Fibroblast of mammary gland (primary cell): ENCODE measurements at places on chromosomes 16 and 17.

- no peak for DNase-seq
These were observed 12.0 kb downstream of the TBX21 start for GRCh38 chr17:47745037-47745380.

GRCh38 chr17:71791311-71791710 lies 329.5 kb upstream of the SOX9 start:
- no peak for DNase-seq

DNA sequence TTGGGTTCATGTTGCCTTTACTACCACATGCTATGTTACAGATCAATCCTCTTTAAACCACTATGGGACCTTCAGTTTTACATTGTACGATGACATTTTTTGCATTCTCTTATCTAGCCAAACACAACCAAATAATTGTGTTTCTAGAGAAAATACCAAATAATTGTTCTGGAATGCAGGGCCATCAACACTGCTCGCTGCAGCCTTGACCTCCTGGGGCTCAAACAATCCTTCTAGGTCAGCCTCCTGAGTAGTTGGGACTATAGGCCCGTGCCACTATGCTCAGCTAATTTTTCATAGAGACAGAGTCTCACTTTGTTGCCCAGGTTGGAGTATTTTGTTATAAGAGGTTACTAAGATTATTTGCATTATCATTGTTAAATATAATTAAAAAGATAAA lies 237.5 kb upstream of the PMFBP1 start:
- no peak for DNase-seq

DNA sequence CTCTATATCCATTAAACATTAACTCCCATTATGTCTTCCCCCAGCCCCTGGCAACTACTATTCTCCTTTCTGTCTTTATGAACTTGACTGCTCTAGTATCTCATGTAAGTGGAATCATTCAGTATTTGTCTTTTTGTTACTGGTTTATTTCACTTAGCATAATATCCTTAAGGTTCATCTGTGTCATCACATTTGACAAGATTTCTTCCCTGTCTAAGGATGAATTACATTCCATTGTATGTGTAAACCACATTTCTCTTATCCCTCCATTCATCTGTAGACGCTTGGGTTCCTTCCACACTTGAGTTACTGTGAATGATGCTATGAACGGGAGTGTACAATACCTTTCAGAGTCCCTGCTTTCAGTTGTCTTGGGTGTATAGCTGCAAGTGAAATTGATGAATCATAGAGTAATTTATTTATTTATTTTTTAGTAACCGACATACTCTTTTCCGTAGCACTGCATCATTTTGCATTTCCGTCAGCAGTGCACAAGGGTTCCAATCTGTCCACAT lies 399.7 kb upstream of the RBFOX1 start:
- DNase-seq: no peak

DNA sequence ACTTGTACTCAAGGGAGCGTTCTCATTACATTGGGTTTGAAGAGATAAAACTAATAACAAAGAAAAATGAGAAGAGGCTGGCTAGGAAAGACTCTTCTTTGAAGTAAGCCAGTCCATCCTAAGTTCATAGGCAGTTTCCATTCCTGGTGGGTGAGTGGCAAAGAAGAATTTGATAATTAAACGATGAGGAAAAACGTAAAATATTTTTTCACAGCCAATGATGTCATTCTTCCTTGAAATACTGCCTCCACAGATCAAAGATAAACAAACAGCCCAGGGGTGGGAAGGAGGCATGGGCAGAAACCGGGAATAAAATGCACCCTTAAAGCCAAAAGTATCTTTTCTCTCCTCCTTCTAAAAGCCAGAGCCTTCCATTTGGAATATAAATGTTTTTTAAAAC lies 346.6 kb downstream of the PMP22 start:
- DNase-seq: peak; percentile 29

- no peak for DNase-seq
These were observed 1.3 kb downstream of the C17orf99 start for GRCh38 chr17:78147315-78147998.

GRCh38 chr17:5352681-5353289 lies 66.7 kb downstream of the NUP88 start:
- DNase-seq: peak; percentile 6

GRCh38 chr17:5035315-5035714 lies at the start of gene SLC52A1:
TSS of gene SLC52A1 (minus strand) at chr17:5035426. CDS start at chr17:5034606, 820 bp downstream.
- DNase-seq: no peak

GRCh38 chr17:73896966-73897365 lies 252.7 kb upstream of the SDK2 start:
- DNase-seq: no peak

DNA sequence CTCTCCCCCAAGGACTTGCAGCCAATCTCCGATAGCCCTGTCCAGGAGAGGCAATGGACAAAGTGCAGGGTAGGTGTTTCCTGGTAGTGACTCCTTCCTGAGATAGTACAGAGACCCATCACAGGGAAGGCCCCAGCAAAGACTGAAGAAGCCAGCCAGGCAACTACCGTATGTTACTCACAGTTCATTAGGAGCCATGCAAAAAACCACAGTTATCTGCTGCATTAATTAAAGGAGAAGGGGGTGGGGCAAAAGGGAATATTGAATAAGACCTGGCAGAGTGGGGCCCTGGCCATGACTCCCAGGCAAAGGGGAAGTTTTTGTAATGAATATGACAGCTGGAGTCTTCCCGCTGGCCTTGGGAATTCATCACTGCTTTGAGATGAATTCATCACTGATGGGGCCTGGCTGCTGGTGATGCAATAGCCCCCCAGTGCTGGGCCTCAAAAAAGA lies 2.5 kb upstream of the SLC13A2 start:
- no peak for DNase-seq
